ENCODE measurements at places on chromosomes 2 and 18.
A peak's percentile ranks its signal among the peaks of the same experiment; 100 is the strongest.

DNA sequence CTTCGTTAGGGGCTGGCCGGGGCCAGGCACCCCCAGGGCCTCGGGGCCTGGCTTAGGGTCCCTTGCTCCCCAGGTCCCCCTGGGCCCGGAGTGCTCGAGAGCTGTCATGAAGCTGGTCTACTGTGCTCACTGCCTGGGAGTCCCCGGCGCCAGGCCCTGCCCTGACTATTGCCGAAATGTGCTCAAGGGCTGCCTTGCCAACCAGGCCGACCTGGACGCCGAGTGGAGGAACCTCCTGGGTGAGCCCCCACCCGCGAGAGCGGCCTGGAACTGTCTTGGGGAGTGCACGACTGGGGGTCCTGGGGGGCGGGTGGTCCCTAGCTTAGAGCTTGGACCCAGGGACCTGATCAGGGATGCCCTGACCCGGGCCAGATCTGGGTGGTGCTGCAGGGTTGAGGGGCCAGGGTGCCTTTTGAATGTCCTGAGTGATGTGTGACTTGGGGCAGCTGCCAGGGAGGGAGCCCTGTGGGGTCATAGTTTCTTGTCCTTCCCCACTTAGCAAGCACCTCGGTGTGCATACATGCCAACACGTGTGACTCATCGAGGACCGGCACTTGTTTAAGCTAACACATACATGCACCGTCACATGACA lies 27.9 kb downstream of the GPC1 start:
- no peak for DNase-seq
- H3K27ac ChIP-seq = no peak overlapping the region

GRCh38 chr2:159516241-159516758 lies 100.0 kb downstream of the BAZ2B start:
- peak overlapping the region; percentile 40 for H3K27ac ChIP-seq
- H3K4me3 ChIP-seq = peak overlapping the region; percentile 78
- H3K4me1 ChIP-seq = no peaks in the 10 kb centered on the region
- peak; percentile 49 for DNase-seq
- H3K27me3 ChIP-seq = no peaks in the 10 kb centered on the region
- H3K36me3 ChIP-seq = no peaks in the 10 kb centered on the region

DNA sequence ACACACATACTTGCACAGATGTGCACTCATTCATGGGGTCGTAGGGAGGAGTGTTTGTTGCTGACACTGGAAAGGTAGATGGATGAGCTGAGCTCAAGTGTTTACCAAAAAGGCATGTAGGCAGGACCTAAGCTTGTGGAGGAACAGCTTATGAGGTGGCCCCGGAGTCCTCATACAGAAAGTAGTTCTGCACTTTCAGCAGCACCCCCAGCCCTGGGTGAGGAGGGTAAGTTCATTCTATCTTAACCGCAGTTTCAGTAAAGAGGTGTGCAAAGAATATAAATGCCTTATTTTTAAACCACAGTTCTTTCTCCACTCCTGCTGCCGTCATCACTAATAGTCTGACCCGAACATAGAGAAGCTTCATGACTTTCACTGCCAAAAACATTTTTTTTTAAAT lies 31.7 kb upstream of the RNF152 start:
- H3K27me3 ChIP-seq = no peaks in the 10 kb centered on the region
- H3K4me1 ChIP-seq = no peaks in the 10 kb centered on the region
- no peak overlapping the region for H3K27ac ChIP-seq
- no peaks in the 10 kb centered on the region for H3K36me3 ChIP-seq

DNA sequence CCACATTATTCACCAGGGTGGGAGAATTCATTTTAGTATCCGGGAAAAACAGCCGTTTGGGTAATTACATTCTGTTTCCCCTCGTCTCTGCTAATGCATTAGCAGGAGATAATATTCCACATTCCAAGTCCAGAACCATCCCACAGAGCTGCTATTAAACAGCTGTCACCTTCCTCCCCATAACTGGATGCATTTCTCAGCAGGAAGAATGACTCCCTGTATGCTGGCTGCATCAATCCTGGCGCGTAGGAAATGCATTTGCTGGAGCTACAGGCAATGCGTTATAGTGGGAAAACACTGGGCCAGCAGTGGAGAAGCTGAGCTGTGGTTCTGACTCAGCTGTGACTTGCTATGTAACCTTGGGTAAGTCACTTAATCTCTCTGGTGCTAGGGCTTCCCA lies 246.0 kb downstream of the CLIP4 start:
- DNase-seq = no peak
- no peaks in the 10 kb centered on the region for H3K36me3 ChIP-seq
- H3K4me1 ChIP-seq = no peaks in the 10 kb centered on the region
- no peak overlapping the region for H3K27ac ChIP-seq
- peaks cover 14% of the 10 kb centered on the region for H3K27me3 ChIP-seq

DNA sequence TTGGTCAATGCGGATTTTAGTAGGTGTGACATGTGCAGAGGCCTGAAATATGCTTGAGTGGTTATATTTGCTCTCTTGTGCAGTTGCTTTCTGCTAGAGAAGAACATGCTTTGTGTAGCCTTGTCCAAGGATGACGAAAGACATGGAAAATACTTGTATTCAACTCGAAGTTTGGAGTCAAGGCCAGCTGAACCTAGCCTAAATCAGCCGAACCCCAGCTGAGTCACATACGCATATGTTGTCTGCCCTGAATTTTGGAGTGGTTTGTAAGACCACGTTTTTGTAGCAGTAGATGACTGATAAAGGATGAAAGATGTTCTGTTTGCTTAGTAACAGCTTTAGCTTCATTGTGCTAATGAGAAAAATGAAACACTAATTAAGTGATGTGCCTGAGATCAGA lies 22.5 kb upstream of the SPAG16 start:
- no peaks in the 10 kb centered on the region for H3K4me1 ChIP-seq
- H3K27ac ChIP-seq = no peak overlapping the region
- no peak for DNase-seq
- H3K4me3 ChIP-seq = no peak overlapping the region

DNA sequence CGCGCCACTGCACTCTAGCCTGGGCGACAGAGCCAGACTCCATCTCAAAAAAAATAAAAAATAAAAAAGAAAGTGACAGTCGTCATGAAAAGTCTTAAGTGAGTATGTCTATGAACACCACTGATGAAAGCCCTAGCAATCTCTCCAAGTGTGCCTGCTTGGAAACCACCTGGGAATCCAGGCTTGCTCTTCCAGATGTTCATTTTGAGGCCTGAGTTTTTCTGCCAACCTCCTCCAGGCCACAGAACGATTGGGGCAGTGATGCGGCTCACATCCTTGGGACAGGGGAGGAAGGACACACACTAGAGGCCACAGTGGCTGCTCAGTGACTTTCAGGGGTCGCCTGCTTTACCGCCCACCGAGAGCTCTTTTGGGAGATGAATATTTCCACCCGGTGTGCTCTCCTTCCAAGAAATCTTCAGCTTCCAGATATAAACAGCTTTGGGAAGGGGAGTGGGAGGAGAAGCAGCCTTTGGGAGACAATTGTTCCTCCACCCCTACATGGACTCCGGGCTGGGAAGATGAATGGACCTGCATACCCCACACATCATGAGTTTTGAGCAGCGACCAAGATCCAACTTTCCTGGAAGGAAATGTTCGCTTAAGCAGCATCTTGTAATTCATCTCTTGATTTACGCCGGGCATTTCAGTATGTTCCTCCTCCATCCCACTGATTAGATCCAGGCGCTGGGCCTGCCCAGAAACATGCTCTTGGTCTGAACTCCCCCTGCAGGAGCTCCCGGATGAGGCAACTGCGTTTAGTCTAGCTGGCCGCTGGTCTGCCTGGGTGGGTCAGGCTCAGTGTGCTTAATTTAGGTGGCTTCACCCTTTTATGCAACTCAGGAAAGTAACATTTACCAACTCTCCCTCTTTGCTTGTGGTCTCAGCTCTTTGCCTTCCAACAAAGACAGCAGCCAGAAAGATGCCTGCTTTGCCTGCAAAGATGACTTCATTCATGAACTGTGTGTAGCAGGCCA lies 6.2 kb upstream of the ARMC9 start:
- no peaks in the 10 kb centered on the region for H3K36me3 ChIP-seq
- DNase-seq = peak; percentile 91
- peaks cover 26% of the 10 kb centered on the region for H3K4me1 ChIP-seq
- peak overlapping the region; percentile 74 for H3K27ac ChIP-seq

- DNase-seq = no peak
- H3K4me3 ChIP-seq = no peak overlapping the region
- H3K27me3 ChIP-seq = no peaks in the 10 kb centered on the region
- H3K4me1 ChIP-seq = no peaks in the 10 kb centered on the region
Measured at GRCh38 chr2:25539136-25539535, 134.2 kb downstream of the DTNB start.

- peak overlapping the region; percentile 83 for H3K4me3 ChIP-seq
- no peaks in the 10 kb centered on the region for H3K36me3 ChIP-seq
- H3K4me1 ChIP-seq = peaks cover 29% of the 10 kb centered on the region
- no peak overlapping the region for H3K27ac ChIP-seq
Measured at GRCh38 chr2:14633461-14634181, 1.1 kb downstream of the LRATD1 start.

DNA sequence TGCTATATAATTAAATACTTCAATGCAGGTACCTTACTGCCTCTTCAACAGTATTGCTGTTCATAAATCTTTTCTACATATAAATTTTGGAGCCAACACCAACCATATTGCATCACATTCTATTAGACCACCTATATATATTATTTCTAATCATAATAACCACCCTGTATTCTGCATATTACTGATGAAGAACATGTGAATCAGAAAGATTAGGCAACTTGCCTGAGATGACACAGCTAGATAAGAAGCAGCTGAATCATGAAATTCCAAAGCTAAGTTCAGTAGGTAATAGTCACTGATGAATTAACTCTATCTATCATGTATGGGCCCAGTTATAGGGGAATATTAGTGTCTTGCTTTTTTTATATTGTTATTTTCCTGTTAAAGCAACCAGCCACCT lies 161.8 kb downstream of the AGPS start:
- DNase-seq = no peak
- H3K4me1 ChIP-seq = peaks cover 5% of the 10 kb centered on the region
- no peak overlapping the region for H3K27ac ChIP-seq
- no peak overlapping the region for H3K4me3 ChIP-seq
- no peaks in the 10 kb centered on the region for H3K27me3 ChIP-seq
- no peaks in the 10 kb centered on the region for H3K36me3 ChIP-seq

DNA sequence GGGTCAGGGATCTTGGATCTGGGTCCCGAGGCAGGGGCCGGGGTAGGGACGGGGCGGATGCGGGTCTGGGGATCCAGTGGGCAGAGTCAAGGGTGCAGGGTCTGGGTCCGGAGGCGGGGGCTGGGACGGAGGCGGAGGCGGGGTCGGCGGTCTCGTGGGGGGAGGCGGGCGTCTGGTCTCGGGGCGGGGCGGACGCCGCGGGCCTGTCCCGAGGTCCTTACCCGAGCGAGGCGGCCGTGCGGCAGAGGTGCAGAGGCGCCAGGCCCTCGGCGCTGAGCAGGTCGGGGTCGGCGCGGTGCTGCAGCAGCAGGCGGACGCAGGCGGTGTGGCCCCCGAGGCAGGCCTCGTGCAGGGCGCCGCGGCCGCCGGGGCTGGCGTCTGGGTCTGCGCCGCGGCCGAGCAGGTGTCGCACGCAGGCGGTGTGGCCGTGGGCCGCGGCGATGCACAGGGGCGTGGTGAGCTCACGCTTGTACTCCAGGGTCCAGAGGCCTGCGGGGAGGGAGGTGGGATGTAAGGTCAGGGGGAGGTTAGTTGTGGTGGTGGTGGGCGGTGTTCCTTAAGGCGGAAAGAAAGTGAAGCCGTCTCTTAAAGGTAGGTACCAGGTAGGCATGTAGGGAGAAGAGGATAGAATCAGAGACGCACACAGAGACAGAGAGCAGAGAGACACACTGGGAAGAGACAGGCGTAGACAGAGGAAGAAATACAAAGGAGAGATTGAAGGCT lies 26.6 kb downstream of the ASB18 start:
- no peak for DNase-seq
- H3K4me3 ChIP-seq = no peak overlapping the region
- peaks cover 46% of the 10 kb centered on the region for H3K27me3 ChIP-seq
- no peaks in the 10 kb centered on the region for H3K36me3 ChIP-seq
- H3K27ac ChIP-seq = no peak overlapping the region

- no peak overlapping the region for H3K4me3 ChIP-seq
- peak; percentile 51 for DNase-seq
- H3K27me3 ChIP-seq = no peaks in the 10 kb centered on the region
- H3K27ac ChIP-seq = no peak overlapping the region
- H3K4me1 ChIP-seq = peaks cover under 1% of the 10 kb centered on the region
Measured at GRCh38 chr2:157777427-157777826, 98.7 kb downstream of the ACVR1 start.

DNA sequence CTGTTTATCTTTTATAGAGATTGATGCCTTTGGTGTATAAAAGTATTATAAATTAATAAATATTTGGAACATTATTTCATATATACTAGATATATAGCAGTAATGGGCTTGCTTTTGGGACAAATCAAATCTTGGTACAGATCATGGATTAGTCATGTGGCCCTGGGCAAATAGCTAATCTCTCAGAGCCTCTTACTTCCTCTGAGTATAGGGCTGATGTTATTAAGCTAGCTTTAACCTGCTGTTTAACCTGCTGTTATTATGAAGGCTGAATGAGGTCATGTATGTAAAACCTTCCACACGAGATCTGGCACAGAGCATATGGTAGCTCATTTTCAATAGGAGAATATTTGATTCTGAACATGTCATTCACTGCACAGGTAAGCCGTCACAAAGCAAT lies 5.7 kb downstream of the ITGB6 start:
- no peaks in the 10 kb centered on the region for H3K27me3 ChIP-seq
- no peaks in the 10 kb centered on the region for H3K4me1 ChIP-seq
- DNase-seq = no peak
- H3K36me3 ChIP-seq = no peaks in the 10 kb centered on the region
- H3K4me3 ChIP-seq = no peak overlapping the region

- H3K4me3 ChIP-seq = no peak overlapping the region
- DNase-seq = no peak
- peaks cover 3% of the 10 kb centered on the region for H3K4me1 ChIP-seq
- no peak overlapping the region for H3K27ac ChIP-seq
- no peaks in the 10 kb centered on the region for H3K36me3 ChIP-seq
- H3K27me3 ChIP-seq = peaks cover 14% of the 10 kb centered on the region
Measured at GRCh38 chr2:27164960-27165763, 16.4 kb downstream of the TCF23 start.

GRCh38 chr18:3649135-3649632 lies 199.2 kb downstream of the TGIF1 start:
- DNase-seq = peak; percentile 36
- peak overlapping the region; percentile 31 for H3K27ac ChIP-seq
- peak overlapping the region; percentile 10 for H3K4me3 ChIP-seq
- H3K36me3 ChIP-seq = no peaks in the 10 kb centered on the region
- no peaks in the 10 kb centered on the region for H3K27me3 ChIP-seq

DNA sequence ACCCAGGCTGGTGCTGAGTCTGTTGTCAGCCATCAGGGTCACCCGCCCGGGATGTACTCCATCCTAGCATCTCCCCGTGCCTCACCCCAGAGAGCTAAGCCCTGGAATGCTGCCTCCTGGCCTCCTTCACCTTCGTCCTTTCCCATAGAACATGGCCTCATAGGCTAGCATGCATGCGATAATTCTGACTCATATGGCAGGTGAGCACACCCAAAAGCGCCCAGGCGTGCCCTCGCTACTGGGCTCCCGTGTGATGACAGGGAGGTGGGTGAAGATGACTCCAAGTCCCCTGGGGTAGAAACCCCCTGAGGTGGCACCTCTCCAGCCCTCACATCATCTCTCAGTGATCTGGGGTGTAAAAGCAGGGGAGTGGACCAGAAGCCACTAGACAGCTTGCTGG lies 7.3 kb downstream of the SPR start:
- no peak for DNase-seq
- peaks cover 13% of the 10 kb centered on the region for H3K4me1 ChIP-seq
- H3K4me3 ChIP-seq = no peak overlapping the region
- H3K27ac ChIP-seq = no peak overlapping the region

- no peak for DNase-seq
- H3K27ac ChIP-seq = no peak overlapping the region
- no peaks in the 10 kb centered on the region for H3K36me3 ChIP-seq
- no peaks in the 10 kb centered on the region for H3K27me3 ChIP-seq
- H3K4me1 ChIP-seq = peaks cover 19% of the 10 kb centered on the region
- H3K4me3 ChIP-seq = no peak overlapping the region
Measured at GRCh38 chr2:127698553-127699355, 2.5 kb upstream of the SFT2D3 start.

Measured in mesenchymal stem cell (in vitro differentiated cells and primary cell).